DMS 273 treated with DMSO at 0.1 percent for 48 hours (cell line): ENCODE measurements at places on chromosomes 5 and 9.

- no peak for DNase-seq
Observed at GRCh38 chr5:62536783-62537182, 41.8 kb upstream of the LRRC70 start.

DNA sequence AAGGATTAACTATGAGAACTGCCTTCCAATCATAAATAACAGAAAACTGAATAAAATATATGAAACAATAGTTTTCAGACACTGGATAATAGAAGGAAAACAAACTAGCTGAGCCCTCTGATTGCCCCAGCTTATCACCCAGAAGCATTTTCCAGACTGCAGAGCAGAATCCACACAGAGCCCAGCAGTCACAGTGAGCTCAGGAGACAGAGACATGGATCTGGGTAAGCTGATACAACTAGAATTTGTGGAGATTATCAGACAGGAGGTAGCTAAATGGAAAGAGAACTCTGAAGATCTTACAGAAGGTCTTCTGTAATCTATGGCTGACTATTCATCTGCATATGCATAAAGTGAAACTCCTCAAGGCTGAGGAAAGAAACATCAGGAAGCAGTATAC is 128.8 kb downstream of the NR2F1-AS1 start:
- no peak for DNase-seq

- no peak for DNase-seq
Observed at GRCh38 chr5:41925555-41925951, 472 bp downstream of the FBXO4 start.

DNA sequence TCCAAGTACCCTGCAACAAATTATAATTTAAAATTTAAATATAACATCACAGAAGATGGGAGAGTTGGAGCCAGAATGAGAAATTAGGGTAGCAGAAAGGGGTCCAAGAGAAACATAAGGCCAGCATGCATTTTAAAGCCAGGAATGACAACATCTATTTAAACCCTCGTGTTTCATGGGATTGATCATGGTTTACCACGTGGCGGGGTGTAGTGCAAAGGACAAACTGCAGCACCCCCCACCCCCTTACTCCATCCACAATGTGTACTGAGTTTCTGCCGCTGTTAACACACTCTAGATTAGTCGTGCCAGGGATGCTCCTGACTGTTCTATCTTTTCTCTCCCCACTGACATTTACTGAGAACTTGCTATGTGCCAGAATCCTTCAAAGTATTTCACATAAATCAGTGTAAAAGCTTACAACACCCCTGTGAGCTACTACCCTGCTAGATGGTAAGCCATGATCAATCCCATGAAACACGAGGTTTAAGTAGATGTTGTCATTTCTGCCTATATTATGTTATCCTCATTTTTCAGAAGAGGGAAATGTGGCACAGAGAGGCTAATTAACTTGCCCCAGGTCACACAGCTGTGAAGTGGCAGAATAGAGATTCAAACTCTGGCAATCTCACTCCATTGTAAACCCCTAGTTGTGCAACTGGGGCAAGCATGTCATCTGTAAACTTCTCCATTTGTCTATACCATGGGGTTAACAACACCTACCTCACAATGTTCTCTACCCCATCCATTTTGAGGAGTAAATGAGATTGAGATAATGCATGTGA is 136.3 kb downstream of the ENTREP1 start:
- DNase-seq = no peak

- no peak for DNase-seq
Observed at GRCh38 chr9:18060269-18060934, 413.6 kb upstream of the ADAMTSL1 start.

GRCh38 chr5:138631096-138631928 is 56.1 kb upstream of the HSPA9 start:
- DNase-seq = no peak
